Right forelimb (tissue), 1 donor: ENCODE measurements at places on chromosomes 16 and 17.

DNA sequence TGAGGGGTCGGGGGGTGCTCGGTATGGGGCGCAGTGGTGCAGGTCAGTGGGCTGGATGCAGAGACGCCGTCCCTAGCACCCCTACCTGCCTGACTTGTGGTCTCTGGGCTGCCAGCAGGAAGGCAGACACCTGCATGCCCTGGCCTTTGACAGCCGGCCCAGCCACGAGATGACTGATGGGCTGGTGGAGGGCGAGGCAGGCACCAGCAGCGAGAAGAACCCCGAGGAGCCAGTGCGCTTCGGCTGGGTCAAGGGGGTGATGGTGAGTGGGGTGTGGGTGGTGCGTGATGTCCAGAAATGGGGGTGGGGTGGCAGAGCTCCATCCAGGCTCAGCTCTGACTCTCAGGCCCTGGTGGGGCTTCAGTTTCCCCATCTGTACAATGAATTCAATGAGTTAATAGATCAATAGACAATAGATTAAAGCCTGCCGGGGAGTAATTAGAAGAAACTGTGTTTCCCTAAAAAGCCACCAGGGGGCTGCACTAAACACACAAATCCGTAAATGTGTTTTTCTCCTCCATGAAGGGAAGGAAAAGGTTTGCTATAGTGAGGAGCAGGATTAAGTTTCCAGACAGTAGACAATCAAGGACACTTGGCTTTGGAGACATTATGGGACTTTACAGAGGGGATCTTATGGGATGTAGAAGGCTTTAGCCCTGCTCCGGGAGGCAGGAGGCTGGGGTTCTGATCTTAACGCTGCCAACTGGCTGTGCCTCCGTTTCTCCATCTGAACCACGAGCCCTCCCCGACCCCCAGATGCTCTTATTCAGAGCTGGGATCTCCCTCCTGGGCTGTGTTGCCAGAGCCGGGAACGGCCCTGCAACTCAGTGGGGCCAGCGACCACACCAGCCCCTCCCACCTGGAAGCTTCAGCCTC, 2.2 kb downstream of the SLC12A3 start:
- no peak for DNase-seq

DNA sequence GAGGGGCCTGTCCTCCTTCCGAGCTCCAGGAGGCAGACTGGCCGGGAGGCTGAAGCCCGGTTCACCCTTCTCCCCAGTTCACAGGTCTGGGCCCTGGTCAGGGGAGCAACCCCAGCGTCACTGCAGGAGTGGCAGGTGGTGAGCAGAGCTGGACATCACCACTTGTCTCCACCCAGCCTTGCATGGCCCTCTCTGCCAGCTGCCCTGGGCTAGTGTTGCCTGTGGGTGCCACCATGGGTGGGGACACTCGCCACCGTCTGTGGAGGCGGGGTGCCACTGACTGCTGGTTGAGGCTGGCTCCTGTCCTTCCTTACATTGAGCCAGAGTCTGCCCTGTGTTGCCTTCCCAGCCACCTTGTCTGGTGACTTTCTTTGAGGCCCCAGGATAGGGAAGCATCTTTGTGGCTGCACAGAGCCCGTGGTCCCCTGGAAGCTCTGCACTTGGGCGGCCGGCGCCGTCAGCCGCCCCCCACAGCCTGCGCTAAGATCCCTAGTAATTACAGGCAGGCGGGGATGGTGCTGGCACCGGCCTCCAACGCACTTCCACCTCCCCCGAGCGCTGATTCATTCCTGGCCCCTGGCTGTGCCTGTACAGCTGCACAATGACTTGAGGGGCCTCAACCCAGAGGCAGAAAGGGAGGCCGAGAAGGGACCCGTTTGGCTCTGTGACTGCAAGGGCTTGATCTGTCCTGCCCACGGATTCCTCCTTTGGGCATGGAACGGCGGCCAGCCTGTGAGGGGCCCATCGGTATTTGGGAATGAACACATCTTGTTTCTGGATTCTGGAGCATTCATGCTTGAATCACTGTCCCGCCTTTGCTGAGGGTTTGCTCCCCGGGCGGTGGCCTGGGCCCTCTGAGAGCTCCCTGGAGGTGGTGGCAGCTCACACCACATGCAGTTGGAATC, 5.2 kb downstream of the BAIAP2 start:
- DNase-seq, result peak; percentile 62

- no peak for DNase-seq
These were observed 22.3 kb downstream of the TMC6 start for GRCh38 chr17:78106211-78106610.

DNA sequence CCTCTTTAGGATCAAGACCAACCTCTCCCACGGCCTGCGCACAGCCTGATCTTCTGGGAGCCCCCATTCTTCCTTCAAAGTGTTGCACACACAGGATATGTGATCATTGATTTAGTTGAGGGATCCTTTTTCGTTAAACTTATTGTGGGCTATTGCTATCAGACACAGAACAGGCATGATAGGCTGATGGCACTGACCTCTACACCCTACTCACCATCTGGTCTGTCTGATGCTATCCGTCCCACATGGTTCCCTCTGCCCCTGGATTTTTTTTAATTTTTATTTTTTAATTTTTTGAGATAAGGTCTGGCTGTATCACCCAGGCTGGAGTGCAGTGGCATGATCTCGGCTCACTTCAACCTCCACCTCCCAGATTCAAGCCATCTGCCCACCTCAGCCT, 19.2 kb upstream of the LITAF start:
- no peak for DNase-seq

DNA sequence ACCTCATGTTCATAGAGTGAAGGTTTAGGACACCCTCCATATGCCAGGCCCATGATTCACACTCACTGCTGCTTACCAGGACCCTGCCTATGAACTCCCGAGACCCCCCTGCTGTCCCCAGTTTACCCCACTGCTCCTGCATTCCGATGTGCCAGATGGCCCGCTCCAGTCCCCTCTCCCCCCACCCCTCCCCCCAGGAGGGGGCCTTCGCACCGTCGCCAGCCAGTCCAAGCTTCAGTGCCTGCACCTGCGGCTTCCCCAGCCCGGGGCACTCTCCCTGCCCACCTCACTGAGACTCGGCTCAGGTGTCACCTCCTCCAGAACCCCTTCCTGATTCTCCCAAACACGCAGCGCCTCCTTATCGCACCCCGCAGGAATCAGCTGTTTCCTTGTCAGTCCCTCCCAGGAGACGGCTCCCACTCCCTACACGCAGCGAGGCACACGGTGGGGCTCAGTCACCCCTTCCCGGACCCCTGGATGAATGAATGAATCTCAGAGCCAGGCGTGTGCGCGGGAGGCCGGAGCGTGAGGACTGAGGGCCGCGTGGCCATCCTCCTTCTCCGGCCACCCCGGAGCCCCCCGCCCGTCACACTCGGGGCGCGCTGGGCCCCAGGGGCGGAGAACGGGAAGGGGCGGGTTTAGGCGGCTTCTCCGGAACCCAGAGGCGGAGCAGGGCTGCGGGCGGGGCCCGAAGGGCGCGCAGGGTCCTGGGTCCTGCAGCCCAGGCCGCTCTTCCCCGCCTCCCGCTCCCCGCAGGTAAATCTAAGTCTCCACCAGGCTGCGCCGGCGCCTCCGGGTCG, 1.6 kb downstream of the MYO1C start:
- peak; percentile 76 for DNase-seq

GRCh38 chr16:57381791-57382534, 9.7 kb downstream of the CX3CL1 start:
- no peak for DNase-seq

DNA sequence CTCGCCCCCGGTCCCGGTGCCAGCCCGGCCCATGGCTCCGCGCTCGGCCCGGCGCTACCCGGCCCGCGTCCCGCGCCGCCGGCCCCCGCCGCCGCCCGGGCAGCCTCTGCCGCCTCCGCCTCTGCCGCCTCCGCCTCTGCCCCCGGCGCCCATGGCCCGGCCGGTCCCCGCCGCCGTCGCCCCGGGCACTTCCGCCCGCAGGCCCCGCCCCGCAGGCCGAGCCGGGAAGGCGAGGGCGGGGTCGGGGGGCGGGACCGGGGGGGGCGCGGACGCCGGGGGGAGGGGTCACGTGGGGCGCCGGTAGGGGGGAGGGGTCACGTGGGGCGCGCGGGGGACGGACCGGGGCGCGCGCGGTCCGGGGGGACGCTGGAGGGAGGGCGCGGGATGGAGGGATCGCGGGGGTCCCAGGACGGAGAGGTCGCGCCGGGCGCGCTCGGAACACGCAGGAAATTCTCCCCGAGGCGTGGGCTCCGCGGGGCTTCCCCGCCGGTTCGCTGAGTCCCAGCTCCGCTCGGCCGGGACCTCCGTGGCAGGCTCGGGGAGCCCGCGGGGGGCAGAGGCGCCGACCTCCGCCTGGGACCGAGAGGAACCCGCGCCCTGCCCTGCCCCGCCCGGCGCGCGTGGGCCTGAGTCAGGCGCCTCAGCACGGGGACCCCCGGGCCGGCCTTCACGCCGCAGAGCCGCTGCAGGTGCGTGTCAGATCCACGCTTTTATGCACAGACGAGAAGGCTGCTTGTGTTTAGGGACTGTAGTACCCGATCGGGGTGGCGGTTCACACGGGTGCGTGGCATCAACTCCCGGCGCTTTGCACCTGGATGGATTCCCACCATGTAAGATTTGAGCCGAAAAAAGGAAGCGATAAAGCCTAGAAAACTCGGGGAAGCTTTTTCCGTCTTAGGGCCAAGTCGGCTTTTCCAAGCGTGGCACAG, at the start of gene PGAP6:
Gene PGAP6 (minus strand): TSS at position 190 of the 929 bp plus-strand sequence. CDS start 157 bp downstream, at position 33.
- DNase-seq, result peak; percentile 78

DNA sequence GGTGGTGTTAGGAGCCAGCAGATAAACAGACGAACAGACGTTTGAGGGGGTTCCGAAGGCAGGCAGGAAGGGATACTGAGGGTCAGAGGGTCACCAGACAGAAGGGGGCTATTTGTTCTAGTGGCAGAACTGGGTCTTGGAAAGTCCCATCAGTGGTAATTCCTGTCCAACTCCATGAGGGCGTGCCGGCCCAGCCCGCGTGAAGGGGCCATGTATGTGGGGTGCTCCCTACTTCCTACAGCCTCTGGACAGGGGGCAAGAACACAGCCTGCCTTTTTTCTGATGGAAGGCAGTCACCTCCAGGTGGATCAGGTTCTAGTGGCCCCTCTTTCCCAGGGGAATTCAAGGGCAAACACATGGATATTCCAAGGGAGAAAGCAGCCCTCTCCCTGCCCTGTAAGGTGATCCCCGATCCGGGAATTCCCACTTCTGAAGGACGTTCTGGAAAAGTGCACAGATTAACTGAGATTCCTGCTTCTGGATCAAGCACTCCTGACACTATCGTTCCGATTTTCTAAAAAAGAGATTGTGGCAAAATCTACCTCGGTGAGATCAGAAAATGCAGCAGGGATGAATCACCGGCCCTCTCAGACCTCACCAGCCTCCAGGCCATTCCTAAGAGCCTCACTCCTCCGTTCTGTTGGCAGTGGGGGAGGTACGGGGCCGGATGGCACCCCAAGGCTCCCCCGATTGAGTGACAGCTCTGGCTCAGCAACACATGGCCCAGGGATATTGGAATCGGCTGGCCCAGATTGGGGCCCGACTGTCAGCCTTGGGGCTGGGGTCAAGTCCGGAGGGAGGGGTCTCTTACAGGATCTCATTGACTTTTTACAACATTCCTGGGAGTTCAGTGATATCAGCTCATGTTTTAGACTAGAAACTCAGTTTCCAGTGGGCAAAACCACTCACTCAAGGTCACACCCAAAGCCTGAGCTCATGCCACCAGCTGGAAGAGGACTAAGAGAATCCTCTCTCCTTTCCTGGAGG, 12.4 kb downstream of the STX1B start:
- DNase-seq, result no peak

DNA sequence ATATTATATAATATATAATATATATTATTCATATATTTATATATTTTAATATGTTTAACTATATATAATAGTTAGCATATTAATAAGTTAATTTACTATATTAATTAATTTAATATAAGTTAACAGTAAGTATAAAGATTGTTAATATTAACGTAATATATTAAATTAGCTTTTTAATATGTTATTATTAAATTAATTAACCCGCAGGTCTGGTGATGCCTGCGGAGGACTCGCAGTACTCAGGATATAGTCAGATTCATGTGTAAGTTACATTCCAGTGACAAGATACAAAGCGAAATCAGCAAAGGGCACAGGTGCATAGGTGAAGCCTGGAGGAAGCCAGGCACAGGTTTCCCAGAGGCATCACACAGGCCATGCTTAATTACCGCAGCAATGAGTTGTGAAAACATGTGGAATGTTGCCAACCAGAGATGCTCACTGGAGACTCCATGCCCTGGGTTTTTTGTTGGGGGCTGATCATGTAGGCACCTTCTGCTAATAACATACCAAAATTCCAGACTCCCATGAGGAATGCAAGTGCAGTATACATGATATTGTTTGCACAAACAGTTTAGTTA, 130.4 kb upstream of the MPHOSPH6 start:
- DNase-seq, result no peak

DNA sequence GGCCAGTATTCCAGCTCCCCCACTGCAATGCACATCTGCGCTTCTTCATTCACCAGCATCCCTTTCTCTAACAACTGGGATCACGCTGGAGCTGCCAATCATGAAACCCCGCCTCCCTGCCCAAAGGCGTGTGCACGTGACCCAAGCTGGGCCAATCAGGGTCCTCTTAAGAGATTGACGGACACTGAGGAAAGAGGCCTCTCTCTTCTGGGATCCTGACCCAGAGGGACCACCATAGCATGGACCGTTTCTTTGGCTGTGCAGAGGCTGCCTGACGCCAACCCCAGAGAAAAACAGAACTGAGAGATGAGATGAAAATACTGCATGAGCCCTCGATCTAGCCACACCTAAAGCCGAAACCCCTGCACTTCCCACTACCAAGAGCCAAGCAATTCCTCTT, 32.0 kb downstream of the COTL1 start:
- DNase-seq, result no peak

DNA sequence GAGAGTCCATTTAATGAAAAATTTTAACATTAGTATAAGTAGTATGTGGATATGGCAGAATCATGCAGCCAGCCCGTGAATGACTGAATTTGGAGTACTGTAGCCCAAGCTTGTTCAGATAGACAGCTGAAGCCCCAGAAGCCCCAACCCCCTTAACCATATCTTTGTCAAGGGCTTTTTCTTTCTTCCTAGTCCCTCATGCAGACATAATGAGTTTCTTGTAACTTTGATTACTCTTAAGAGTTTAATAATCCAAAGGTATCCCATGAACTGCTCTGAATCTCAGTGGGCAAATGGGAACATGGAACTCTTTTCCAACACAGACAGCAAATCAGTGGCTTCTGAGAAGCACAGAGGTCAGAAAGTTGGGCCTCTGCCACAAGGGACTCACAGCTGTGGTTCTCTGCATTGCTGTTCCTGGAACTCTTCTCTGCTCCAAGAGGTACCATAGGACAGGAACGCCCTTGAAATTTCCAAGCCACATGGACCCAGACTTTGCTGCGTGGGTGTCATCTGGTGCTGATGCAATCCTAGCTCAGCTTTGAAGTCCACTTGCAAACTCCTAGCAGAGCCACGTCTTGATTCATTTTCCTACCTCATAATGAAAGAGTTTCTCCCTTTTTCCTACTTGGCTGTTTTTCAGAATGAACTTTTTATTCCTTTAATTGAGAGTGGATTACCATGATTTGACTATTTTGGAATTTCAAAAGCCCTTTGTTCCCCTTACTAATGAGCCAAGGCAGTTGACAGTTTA, 18.1 kb downstream of the LYRM1 start:
- DNase-seq, result no peak

DNA sequence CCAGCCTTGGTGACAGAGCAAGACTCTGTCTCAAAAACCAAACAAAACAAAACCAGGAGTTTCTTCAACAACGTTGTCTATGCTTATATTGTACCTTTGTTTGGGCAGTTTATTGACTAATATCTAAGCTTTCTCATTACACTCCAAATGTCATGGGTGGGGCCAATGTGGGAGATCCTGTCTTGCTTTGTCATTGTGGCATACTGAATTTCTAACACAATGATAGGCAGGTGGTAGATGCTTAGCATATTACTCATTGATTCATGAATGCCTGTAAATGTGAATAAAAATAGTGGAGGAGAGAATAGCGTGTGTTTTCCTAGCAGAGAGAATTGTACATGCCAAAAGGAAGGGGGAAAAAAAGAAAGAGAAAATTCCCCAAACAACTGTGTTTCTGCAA, 802.5 kb upstream of the EEF2KMT start:
- DNase-seq, result no peak
